Stimulated activated CD4-positive, alpha-beta T cell treated with anti-CD3 and anti-CD28 coated beads, Interleukin-1b, Interleukin-23, amount 100 ng/mL, for 48 hours (primary cell): ENCODE measurements at places on chromosomes 12 and 14.

DNA sequence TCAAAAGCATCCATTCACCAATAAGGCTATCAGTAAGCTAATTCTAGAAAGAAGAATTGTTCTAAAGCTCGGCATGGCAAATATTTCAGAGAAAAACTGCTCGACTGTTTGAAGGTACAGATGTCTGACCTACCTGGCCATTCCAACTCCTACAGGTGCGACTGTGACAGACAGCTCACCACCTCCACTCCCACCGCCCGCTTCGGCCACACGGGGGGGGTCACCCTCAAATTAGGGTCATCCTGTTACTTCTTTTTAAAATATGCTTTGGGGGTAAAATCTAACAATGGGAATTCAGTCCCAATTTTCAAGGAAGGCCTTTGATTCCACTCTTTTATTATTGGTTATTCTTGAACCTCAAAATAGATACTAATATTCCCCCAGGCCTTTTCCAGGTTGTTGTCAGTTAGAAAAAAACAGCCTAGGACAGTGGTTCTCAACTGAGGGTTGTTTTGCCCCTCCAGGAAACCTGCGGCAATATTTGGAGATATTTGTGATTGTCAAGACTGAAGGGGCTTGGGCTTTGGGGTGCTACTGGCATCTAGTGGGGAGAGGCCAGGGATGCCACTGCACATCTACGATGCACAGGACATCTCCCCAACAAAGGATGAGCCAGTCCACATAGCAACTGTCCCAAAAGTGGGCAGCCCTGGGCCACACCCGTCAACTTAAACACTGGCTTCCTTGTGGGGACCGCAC lies 81.2 kb downstream of the BCL11B start:
- no peak for DNase-seq

GRCh38 chr14:90179357-90179756 lies 77.0 kb upstream of the PSMC1 start:
- no peak for DNase-seq

DNA sequence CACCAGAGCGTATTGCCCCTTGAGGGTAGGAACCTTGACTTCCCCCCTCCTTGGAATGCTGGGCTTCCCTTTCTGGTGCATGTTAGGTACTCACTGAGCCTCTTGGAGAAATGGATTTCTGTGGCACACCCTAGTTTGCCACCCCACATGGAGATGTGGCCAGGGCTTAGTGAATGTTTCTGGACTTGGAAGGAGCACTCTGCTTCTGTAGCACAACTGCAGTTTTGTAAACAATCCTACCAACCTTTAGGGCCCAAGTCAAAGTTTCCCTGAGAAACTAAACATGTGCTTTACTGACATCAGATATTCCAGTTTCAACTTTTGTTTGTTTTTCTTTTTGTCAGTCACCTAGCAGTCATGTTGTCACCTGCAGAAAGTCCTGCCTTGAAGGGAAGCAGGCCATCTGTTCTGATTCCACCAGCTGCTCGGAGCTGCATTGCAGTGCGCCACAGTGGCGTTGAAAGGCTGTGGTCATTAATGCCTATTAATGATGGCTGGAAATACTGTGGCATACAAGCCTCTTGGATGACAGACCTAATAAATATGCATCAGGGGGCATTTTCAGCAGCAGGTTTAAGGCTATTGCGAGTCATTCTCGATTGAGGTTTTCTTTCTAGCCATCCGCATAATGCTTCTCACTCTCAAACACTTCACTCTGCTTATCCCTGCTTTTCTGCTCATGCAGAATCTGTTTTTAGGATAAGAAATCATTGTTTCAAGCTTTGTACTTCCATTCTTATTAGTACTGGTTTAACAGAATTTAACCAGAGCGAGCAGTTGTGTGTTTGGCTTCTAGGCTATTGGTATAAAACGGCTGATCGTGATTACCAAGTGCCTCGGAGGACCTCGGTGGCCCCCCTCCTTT lies 7.8 kb downstream of the PELI2 start:
- no peak for DNase-seq

DNA sequence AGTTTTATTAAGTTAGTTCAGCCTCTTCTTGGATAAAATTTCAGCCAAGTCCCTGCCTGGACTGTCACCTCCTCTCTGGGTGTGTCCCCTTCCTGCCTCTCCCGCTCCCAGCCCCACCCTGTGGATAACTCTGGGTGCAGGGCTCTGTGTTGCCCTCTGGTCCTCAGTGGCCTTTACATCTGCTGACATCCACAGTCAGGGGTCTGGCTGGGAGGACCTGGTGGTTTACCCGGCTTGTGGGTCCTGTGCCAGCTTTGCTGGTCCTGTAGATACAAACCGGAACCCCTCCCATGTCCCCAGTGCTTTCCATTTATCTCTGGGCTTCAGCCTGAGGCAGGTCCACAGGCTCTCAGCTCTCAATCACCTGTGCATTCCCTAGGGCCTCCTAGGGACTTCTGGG lies 28.9 kb upstream of the PLEKHG3 start:
- DNase-seq = no peak

DNA sequence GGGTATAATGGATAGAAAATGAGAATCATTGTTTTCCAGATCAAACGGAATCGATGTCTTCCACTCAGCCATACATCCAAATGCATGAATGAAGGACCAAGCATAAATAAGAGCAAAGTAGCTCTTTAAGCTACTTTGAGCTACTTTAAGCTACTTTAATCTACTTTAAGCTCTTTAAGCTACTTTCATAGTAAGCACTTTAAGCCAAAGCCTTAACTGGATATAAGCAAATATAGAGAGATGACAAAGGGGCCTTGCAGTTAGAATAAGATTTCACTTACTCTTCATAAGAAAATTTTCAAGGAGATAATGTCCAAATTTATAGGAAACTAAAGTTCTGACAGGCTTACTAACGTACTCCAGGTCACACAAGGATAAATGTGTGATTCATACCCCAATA lies 355.6 kb upstream of the KITLG start:
- DNase-seq = no peak

- peak; percentile 36 for DNase-seq
Observed at GRCh38 chr12:130013771-130014484, 110.1 kb upstream of the TMEM132D start.

DNA sequence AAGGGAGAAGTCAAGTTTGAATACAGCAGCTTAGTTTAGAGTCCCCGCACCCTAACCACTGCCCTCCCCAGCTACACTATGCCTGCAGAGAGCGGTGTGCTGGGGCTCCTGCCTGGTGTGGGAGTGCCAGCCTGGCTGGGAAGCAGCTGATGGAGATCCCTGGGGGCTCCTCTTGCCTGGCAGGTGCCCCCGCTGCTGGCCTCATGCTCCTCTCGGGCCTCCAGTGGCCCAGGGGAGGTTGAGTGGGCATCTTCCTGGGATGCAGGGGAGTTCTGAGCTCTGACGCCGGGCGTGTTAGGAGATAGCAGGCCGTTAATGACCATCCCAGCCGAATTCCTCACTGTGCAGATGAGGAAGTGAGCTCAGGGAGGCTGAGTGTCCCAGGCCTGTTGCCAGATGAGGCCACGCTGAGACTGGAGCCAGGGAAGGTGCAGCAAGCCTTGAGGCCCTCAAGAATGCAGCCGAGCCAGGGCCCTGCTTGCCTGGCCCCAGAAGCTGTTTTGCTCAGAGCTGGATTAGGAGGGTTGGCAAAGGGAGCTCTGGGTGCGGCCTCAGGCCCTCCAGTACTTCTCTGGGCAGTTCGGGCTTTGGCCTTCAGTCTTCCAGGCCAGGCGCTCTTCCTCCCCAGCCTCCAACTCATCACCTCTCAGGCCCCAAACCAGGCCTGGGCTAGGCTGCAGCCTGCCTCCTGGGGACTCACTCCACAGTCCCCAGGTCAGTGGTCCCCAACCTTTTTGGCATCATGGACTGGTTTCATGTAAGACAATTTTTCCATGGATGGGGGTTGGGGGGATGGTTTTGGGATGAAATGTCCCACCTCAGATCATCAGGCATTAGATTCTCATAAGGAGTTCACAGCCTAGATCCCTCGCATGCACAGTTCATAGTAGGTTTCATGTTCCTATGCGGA lies 6.6 kb upstream of the CYP46A1 start:
- no peak for DNase-seq

GRCh38 chr12:74584483-74585062 lies 46.9 kb downstream of the ATXN7L3B start:
- DNase-seq = no peak

- DNase-seq = peak; percentile 33
Observed at GRCh38 chr12:7162691-7163114, 26.8 kb upstream of the PEX5 start.

GRCh38 chr12:96907671-96908422 lies 790 bp downstream of the NEDD1 start:
- peak; percentile 12 for DNase-seq

DNA sequence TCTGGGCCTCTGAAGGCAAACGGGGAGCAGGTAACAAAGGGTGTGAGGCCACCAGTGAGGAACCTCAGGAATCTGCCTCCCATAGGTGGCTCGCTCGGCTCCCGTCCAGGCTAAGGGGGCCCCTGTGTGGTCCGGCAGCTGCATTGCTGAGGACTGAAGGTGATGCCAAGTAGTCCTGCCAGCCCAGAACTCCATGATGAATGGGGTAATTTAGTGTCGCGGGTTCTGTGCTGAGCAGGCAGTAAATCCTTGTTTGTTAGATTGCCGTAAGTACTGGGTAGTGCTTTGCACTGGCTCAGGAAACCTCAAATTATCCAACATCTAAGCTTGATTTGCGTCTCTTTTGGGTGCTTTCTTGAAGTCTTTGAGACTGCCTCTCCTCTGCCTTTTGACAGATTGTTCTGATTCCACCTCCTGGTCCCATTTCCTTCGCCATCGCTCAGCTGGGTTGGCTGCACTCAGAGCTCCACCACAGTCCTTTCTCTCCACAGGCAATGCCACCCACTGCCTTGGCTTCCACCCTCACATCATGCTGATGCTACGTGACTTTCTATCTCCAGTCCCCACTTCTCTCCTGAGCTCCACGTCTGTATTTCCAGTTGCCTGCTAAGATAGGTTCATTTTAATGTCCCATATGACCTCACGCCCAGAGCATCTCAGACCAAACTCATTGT lies 392.0 kb downstream of the FUT8 start:
- DNase-seq = no peak

DNA sequence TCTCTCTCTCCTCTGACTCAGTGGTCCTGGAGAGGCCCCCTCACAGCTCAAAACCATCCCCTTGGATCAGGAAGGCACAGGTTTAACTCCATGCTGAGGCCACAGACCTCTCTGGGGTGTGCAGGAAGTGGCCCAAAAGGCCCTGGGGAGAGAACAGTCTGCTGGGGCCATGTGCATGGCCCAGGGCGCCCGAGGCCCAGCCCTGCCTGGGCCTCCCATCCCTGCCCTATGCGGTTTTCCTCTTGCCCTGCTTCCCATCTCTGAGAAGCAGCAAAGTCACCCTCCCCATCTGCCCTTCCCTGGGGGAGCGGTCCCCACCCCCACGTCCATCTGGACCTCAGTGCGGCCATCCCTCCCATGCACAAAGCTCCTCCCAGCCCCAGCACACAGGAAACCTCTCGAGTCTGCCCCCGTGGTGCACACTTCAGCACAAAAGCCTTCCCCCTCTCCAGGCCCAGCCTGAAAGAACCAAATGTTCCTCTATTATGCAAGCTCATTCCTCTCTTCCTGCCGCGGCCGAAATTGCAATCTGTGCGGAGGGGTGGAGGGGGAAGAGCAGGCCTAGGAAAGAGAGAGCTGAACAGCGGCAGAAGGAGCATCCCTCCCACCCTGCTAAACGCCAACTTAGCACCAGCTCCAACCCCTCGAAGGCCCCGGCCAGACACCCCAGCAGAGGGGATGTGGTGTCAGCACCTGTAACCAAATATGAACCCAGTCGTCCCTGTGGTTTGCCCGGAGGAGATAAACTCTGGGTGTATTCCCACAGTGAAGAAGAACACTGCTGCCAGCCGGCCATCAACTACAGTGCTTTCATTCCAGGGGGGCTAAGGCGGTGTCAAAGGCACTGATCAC lies 108.5 kb downstream of the SCARB1 start:
- no peak for DNase-seq

DNA sequence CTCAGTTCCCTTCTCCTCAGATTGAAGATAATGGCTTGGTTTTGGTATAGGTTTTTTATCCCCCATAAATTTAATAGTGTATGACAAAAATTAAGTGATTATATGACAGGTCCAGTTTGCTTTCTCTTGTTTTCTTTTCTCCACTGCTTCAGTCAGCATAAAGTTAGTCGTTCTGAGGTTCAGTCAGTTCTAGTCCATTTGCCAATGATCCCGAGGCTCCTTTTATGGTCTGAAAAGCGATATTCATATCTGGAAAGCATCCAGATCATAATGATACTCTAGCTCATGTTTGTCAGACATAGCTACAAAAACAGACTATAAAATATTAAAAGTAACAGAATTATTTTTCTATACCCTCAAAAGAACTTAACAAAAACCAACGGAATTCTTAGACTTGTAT lies 67.1 kb upstream of the SLC38A4 start:
- no peak for DNase-seq

GRCh38 chr14:58587271-58587670 lies 50.5 kb upstream of the DACT1 start:
- no peak for DNase-seq

- DNase-seq = no peak
Observed at GRCh38 chr14:37089410-37089809, 83.0 kb downstream of the SLC25A21 start.

- no peak for DNase-seq
Observed at GRCh38 chr12:96447256-96447655, 42.1 kb upstream of the CFAP54 start.

- DNase-seq = peak; percentile 65
Observed at GRCh38 chr12:98725476-98726247, 80.6 kb downstream of the APAF1 start.

GRCh38 chr14:77076113-77076631 lies 21.9 kb upstream of the CIPC start:
- no peak for DNase-seq

- peak; percentile 6 for DNase-seq
Observed at GRCh38 chr12:11136075-11136474, 1.6 kb upstream of the TAS2R30 start.

DNA sequence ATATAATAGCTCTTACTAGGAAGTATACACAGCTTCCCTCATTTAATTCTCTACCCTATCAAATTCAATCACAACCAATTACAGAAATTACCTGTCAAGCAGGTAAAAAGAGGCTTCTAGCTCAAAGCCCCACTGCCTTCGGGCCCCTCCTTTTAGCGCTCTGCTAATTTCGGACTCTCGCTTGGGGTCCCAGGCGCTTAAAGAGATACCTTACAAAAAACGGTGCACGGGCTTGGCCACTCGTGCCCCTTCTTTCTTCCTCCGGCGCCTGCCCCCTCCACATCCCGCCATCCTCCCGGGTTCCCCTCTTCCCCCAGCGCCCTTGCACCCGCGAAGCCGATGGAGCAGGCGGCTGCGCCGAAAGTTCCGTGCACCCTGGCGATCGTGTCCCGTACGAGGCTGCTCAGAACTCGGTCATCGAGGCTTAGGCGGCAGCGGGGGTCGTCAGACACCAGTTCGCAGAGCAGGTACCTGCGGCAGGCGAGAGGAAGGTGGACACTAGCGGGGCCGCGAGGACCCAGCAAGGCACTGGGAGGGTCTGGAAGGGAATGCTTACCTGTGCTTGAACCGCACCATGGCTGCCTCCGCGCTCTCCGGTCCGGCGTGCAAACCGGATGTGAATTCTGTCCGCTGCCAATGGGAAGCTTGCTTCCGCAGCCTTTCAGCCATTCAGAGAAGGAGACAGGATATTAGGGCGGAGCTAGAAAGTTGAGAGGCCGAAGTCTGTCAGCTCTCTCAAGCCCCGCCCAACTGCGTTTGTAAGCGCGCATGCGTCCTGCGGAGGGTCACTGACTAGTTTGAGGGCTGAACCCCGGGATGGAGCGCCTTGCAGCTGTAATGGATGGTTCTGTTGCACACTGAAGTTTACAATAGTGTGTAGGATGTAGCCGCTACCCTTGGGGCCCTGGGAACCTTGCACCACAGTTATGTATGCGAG lies at the start of gene POP5:
TSS of gene POP5 (minus strand) at position 616 of the 937 bp plus-strand sequence. CDS start at position 576, 40 bp downstream.
- DNase-seq = peak; percentile 95

GRCh38 chr14:61076556-61076955 lies 95.5 kb downstream of the SLC38A6 start:
- DNase-seq = no peak
